Activated CD4-positive, alpha-beta memory T cell treated with anti-CD3 and anti-CD28 coated beads for 36 hours (primary cell): ENCODE measurements at places on chromosomes 2 and 18. TPM values are rescaled to one million over a fixed set of nuclear protein-coding genes. Genes with fewer than 3 reads are reported as not detected.

DNA sequence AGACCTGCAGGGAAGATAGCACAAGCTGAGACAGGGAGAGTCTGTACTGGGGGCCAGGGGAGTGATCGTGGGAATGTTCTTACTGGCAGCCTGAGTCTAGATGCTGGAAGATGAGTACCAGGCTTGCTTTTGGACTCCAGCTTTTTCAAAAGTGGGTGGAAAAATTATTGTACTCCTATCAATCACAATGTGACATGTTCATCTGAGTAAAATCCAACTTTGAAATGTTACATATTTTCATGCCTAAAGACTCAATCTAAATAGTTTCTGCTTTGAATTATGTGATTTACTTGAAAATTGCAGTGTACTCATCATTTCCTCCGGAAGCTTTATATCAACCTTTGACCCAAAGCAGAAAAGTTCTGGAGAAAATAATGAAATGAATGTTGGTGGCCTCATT, 49.7 kb upstream of the ST3GAL5 start:
- no peak for DNase-seq

DNA sequence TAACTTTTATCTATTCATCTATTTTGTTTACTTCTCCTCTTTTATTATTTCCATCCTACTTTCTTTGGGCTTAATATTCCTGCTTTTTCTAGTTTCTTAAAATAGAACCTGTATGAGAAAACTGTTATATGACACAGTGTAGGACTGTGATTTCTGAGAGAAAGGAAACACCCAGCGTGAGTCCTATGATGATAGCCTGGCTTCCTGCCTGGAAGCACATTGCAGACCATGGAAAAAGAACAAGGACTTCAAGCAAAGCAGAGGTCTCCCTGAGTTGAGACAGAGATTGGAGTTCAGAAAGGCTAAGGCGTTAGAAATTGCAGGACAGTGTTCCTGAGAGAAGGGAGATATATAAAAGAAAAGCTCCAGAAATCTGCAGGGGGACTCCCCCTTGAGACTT, 7.8 kb downstream of the RBM44 start:
- no peak for DNase-seq

DNA sequence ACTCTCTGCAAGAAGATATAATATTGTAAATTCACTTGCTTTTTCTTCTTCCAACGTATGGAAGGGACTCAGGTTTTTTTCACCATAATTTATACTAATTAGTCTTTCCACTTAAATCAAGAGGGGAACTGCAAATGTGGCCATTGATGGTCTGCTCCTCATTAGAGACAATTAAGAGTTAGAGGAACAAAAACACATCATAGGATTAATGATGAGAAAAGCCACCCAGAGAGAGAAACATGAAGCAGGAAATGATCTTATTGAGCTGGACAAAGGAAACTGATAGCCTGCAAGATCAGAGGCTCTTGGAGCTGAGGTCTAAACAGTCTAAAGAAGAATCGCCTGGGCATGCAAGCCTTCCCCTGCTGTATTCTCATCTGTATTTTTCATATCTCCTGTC, 151.2 kb upstream of the NRP2 start:
- DNase-seq: no peak

DNA sequence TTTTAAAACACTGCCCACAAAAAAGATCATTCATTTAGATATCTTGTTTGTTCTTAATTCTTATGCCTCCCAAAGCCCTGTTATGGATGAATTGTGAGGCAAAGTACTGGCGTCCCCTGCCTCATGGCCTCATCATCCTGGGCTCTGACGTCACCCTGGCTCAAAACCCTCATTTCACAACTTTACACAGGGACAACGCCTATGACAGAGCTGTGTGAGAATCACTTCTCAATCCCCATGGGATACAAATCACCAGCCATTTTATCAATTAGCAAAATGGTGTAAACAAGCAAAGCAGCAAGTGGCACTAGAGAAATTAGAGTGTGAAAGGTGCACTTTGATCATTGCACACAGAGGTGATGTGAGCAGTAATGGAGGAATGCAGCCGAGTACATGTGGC, 16.6 kb downstream of the FHOD3 start:
- DNase-seq: no peak

- DNase-seq: peak; percentile 64
These were observed 632.4 kb downstream of the NYAP2 start for GRCh38 chr2:226031647-226032501.

DNA sequence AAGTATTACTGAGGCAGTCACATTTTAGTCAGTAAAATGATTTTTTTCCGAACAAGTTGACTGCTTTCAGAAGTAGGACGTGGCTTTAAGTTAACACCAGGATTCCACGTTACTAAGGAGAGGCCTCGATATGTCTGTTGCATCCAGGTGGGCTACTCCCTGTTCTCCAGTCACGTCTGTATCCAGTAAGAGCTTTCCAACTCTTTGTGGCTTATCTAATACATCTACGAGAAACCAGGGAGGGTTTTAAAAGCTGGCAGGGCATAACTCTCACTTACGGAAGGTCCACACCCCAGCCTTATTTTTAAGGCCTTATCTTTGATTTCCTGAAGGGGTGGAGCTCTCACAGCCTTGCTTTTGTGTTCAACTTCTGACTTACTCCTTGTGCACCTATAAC, 99.2 kb downstream of the SLC8A1 start:
- no peak for DNase-seq

GRCh38 chr2:68846091-68846490, 25.1 kb downstream of the BMP10 start:
- DNase-seq: no peak

RHOB gene
- 31.6 TPM for total RNA-seq

GPR155 gene
- 9.5 TPM for total RNA-seq
